GM23248 (cell line): ENCODE measurements at places on chromosomes 13 and 19. TPM values are rescaled to one million over a fixed set of nuclear protein-coding genes. Genes with fewer than 3 reads are reported as not detected.
A peak's percentile ranks its signal among the peaks of the same experiment; 100 is the strongest.

GPR12 gene
- not detected in 2 replicates for total RNA-seq

ZNF99 gene
- total RNA-seq = not detected in 2 replicates

FCHO1 gene
- 0.43 and 0.89 TPM in 2 replicates for total RNA-seq

SIGLEC14 gene
- total RNA-seq = not detected in 2 replicates

GIPR gene
- not detected in 2 replicates for total RNA-seq

DNA sequence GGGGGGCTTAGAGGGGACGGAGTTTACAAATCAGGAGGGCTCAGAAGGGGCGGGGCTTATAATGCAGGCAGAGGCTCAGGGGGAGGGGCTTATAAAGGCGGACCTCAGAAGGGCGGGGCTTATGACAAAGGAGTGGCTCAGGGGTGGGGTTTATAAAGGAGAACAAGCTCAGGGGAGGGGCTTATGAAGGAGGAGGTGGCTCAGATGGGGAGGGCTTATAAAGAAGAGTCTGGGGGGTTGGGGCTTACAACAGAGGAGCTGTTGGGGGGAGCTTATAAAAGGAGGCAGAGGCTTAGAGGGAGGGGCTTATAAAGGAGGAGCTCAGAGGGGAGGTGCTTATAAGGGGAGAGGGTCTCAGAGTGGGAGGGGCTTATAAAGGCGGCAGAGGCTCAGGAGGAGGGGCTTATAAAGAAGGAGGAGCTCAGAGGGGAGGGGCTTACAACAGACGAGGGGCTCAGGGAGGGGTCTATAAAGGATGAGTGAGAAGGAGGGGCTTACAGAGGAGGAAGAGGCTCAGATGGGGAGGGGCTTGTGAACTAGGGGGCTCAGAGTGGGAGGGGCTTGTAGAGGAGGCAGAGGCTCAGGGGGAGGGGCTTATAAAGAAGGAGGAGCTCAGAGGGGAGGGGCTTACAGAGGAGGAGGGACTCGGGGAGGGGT lies 1.0 kb downstream of the SMIM24 start:
- DNase-seq = peak; percentile 73
- H3K4me3 ChIP-seq = no peak overlapping the region
- peaks cover 21% of the 10 kb centered on the region for H3K27me3 ChIP-seq

- H3K36me3 ChIP-seq = no peaks in the 10 kb centered on the region
- no peaks in the 10 kb centered on the region for H3K27me3 ChIP-seq
- H3K4me3 ChIP-seq = peak overlapping the region; percentile 81
- no peak overlapping the region for H3K27ac ChIP-seq
- no peak for DNase-seq
Measured at GRCh38 chr19:58466089-58466759, 656 bp upstream of the ZNF324 start.

DNA sequence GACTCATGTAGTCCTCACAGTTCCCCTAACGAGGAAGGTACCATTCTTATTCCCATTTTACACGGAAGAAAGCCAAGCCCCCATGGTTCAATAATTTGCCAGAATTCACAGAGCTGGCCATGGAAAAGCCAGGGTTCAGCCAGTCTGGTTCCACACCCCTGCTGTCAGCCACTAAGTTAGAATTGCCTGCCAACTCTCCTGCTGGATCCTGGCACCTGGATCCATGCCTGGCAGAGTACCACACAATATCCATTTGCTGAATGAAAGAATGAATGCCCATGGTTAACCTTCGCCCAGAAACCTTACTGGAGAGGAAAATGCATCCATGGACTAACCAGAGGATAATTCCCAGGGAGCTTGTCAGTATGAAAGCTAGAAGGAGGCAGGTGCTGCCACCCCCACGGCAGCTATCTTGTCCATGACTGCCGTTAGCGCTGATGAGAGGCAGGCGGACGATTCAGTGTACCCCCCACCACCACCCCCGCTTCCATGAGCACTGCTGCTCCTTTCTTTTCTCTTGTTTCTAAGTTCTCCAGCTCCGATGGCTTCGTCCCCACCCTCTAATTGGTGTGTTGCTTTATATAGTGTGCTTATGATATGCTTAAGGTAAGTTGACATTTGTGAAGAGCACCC lies 114.5 kb downstream of the SLC7A1 start:
- no peaks in the 10 kb centered on the region for H3K36me3 ChIP-seq
- no peak overlapping the region for H3K27ac ChIP-seq
- H3K27me3 ChIP-seq = no peaks in the 10 kb centered on the region
- H3K4me1 ChIP-seq = no peaks in the 10 kb centered on the region

DNA sequence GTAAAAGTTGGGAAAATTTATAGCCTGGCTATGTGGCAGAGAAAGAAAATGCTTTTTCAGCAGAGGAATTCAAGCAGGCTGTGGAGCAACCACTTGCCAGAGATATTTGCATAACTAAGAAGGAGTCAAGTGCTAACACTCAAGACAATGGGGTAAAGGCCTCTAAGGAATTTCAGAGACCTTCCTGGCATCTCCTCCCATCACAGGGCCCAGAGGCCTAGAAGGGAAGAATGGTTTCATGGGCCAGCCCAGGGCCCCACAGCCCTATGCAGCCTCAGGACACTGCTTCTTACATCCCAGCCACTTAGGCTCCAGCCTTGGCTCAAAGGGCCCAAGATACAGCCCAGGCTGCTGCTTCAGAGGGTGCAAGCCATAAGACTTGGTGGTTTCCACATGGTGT lies 14.3 kb downstream of the SLC15A1 start:
- H3K27ac ChIP-seq = no peak overlapping the region
- no peaks in the 10 kb centered on the region for H3K36me3 ChIP-seq
- no peak for DNase-seq
- no peaks in the 10 kb centered on the region for H3K4me1 ChIP-seq
- H3K4me3 ChIP-seq = no peak overlapping the region

- H3K27me3 ChIP-seq = no peaks in the 10 kb centered on the region
- no peak overlapping the region for H3K4me3 ChIP-seq
- no peaks in the 10 kb centered on the region for H3K4me1 ChIP-seq
- no peaks in the 10 kb centered on the region for H3K36me3 ChIP-seq
- peak; percentile 36 for DNase-seq
Measured at GRCh38 chr19:11659612-11660011, 62.3 kb downstream of the ZNF627 start.
